ENCODE measurements at places on chromosomes 3 and 15.

DNA sequence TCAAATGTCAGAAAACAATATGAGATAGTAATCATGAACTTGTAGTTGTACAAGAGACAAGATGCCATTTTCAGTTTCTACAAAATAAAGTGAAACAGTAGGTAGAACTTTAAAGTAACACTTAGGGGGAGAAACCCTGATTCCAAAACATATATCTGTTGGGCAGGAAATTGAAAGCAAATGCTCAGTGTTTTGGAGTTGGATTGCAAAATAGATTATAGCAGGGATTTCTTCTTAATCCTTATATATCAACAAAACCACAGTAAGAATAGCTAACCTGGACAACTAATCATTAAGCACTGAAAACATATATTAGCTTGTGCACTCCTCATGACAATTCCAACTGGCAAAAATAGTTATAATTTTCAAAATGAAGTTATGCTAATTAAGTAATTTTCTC lies 46.9 kb downstream of the COMMD2 start:
- DNase-seq, result no peak

DNA sequence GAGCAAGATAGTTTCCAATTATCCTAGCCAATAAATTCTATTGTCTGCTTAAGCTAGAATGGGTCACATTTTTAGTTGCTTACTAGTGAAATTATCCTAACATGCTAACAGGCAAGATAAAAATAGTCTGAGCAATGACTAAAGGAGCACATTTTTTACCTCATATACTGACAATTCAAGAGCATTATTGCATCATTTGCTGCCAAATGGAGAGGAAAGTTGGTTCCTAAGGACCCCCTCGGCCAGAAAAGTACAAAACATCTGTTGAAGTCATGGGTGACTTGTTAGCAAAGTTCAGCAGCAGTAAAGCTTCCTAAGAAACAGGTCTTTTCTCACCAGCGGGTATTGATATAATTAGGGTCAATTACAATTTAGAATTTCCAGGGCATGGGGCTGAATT lies 1001.0 kb downstream of the FHIT start:
- no peak for DNase-seq

DNA sequence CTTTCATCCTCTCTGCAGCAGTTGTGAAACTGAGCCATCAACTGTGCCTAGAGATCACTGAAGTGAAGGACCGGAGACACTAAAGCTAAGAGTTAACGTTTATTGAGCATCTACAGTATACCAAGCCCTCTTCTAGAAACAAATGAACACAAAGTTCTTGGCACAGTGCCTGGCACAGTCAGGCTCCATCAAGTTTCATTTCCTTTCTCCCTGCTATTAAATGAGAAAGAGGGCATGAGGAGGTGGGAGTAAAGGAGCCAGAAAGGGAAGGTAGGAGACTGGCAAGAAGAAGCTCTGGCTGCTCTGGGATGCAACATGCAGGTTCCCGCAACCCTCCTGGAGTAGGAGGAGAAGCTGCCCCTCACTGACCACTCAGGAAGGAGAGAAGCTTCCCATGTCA lies 30.6 kb downstream of the CYP19A1 start:
- no peak for DNase-seq

- DNase-seq, result no peak
Observed at GRCh38 chr15:86591994-86592735, 512.5 kb downstream of the AGBL1 start.

DNA sequence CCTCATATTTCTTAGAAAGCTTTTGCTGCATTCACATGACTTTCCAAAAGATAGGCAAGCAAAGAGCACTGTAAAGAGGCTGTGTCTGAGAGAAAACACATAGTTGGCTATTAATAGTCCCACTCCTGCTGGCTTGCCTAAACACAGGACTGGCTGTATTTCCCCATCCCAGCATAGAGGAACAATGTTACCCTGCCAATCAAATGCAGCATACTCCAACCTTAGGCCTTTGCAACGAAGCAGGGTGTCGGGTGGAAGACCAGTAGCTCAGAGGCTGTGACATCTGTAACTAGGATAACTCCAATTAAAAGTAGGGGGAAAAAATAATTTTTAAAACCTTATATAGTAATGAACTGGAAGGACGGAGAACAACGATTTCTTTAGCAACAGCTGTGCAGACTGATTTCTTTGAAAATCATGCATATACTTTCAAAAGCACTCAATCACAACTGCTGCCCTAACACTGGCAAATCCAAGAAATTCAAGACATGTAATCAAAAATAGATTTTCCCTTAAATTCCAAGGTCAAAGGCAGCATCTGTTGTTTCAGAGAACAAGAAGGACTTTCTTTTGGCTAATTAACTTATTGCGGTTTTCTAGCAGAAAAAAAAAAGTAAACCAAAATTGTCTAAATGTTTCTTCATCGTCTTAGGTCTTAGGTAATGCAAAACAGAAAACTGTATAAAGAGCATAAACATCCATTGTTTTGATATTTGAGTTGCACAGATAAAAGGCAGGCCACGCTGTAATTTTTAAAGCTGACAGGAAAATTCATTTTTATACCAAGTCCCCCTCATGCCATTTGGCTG lies 139.3 kb downstream of the TNIK start:
- DNase-seq, result no peak

DNA sequence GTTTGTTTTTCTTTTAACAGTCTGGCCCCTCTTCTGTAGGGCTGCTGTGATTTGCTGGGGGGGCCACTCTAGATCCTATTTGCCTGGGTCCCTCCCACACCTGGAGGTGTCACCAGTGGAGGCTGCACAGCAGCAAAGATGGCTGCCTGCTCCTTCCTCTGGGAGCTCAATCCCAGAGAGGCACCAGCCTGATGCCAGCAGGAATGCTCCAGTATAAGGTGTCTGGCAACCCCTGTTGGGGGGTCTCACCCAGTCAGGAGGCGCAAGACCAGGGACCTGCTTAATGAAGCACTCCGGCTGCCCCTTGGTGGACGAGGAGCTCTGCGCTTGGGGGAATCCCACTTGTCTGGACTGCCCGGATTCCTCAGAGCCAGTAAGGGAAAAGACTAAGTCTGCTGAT lies 118.3 kb downstream of the GAP43 start:
- DNase-seq, result no peak

- DNase-seq, result no peak
Observed at GRCh38 chr15:63246691-63247469, 30.5 kb upstream of the APH1B start.

Measured in CD8-positive, alpha-beta T cell (primary cell).